Right atrium auricular region (tissue), 2 donors: ENCODE measurements at places on chromosomes 7 and 10. TPM values are rescaled to one million over a fixed set of nuclear protein-coding genes. Genes with fewer than 3 reads are reported as not detected.

TMEM270 gene
- not detected for total RNA-seq

DNA sequence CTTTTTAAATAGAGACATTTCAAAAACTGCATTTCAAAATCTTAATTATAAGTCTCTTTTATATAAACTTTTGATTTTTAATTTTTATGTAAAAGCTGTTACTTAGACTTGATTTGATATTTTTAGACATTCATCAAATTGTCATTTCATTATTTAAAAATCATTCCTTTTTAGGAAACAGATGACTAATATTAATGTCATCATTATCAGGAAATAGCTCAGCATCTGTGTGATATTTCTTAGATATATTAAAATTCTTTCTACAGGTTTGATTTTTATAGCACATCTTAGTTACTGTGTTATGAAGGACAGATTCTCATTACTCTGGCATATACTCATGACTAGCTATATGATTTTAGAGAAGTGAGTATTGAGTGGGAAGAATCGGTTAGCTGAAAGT, 17.2 kb downstream of the RUNDC3B start:
- H3K36me3 ChIP-seq: no peaks in the 10 kb centered on the region
- no peak overlapping the region for H3K27ac ChIP-seq
- no peaks in the 10 kb centered on the region for H3K27me3 ChIP-seq
- DNase-seq: no peak
- no peaks in the 10 kb centered on the region for H3K4me1 ChIP-seq

TMEM236 gene
- 0.90 TPM for total RNA-seq

ST8SIA6 gene
- total RNA-seq: 11.0 TPM

DNA sequence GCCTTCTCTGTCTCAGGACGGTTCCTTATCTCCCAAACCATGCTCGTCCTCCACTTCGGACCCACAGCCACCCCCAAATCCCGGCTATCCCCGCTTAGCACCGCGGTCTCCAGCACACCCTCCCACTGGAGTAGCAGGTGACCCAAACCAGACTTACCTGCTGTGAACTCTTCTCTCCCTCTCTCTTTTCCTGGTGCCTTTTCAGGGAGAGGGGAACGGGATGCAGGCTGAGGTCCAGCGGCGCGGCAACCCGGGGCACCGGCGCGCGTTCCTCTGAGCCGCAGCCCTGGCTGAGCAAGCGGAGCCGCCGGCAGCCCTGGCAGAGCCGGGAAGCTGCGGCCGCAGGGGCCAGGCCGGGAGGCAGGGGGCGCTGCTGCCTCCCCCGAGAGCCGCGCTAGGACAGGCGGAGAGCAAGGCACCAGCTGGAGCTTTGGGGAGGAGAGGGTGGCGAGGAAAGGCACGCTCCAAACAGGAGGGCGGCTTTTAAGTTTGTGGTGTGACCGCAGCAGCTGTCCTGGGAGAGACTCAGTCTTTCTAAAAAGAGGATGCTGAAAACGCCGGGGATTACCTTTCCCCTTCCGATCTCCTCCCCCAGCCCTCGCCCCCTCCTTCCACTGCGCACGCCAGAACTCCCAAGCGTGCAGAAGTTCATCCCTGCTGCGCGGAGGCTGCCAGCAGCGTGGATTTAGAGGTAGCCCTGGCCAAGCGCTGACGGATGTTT, at the start of gene SEMA3D:
Gene SEMA3D, minus strand, starts transcription at position 536 of the 721 bp plus-strand sequence. CDS start 65,165 bp downstream, outside the sequence.
- DNase-seq: peak; percentile 70
- peak within 1 kb of the TSS; percentile 50 for H3K27ac ChIP-seq
- no peaks in the 10 kb centered on the region for H3K4me1 ChIP-seq
- H3K4me3 ChIP-seq: peak within 1 kb of the TSS; percentile 55
- H3K27me3 ChIP-seq: no peaks in the 10 kb centered on the region
- H3K36me3 ChIP-seq: no peaks in the 10 kb centered on the region
